ENCODE measurements at places on chromosomes 7 and 10. TPM values are rescaled to one million over a fixed set of nuclear protein-coding genes. Genes with fewer than 3 reads are reported as not detected.

Gene SRGN
- 966 TPM for total RNA-seq

- no peaks in the 10 kb centered on the region for H3K36me3 ChIP-seq
- H3K4me1 ChIP-seq, result peaks cover 2% of the 10 kb centered on the region
- no peaks in the 10 kb centered on the region for H3K27me3 ChIP-seq
- H3K27ac ChIP-seq, result no peak overlapping the region
- no peak for DNase-seq
Observed at GRCh38 chr10:60293581-60294175, 96.0 kb downstream of the ANK3 start.

- DNase-seq, result no peak
- H3K27me3 ChIP-seq, result no peaks in the 10 kb centered on the region
- H3K4me3 ChIP-seq, result no peak overlapping the region
- H3K36me3 ChIP-seq, result peaks cover 31% of the 10 kb centered on the region
- peak overlapping the region; percentile 83 for H3K27ac ChIP-seq
Observed at GRCh38 chr10:89003344-89003743, 12.7 kb downstream of the FAS start.

DNA sequence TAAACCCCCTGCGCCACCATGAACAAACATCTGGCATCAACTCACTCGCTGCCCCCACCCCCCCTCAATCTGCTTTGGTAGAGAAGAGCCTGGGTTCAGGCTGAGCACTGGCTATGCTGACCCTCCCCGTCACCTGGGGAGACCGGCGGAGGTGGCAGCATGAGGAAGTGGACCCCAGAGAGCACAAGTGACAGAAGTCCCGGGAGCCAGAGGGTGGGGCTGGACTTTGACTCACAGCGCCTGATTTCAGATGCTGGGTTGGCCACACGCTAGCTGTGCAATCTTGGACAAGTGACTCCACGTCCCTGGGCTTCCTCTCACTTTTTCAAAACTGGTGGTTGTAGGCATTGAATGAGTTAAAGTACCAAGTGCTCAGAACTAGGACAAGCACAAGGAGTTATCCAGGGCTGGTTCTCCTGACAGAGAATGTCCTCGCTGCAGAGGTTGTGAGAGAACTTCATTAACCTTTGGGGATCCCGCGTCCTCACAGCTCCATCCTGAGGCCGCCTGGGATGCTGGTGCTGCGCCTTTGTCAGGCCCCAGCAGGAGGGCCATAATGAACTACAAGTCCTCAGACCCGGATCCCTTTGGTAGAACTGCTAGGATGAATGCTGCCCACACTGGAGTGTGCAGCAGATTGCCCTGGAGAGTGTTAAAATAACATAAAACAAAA, 48.8 kb upstream of the RASGEF1A start:
- DNase-seq, result no peak
- no peak overlapping the region for H3K27ac ChIP-seq
- H3K4me1 ChIP-seq, result peaks cover 2% of the 10 kb centered on the region

Gene TNS3
- 0.15 TPM for total RNA-seq

GRCh38 chr10:132371641-132372081, 25.3 kb upstream of the PWWP2B start:
- peak; percentile 34 for DNase-seq
- no peak overlapping the region for H3K4me3 ChIP-seq
- no peak overlapping the region for H3K27ac ChIP-seq

DNA sequence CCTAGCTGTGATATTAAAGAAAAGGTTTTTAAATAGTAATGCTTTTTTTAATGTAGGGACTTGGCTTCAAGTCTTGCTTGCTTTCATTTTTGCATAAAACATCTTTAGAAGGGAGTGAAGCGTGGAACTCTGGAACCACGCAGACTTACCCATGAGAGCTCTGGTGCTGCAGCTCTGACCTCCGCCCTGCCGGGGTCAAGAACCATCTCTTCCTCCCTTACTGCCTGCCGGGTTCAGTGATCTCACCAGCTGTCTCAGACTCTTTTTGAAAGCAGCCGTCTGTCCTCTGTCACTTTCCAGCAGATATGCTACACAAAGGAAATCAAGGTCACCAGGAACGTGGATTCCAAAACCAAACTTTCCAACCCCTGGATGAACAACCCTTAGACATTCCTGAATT, 353.8 kb downstream of the GPR37 start:
- no peak overlapping the region for H3K4me3 ChIP-seq
- no peak overlapping the region for H3K27ac ChIP-seq
- H3K27me3 ChIP-seq, result no peaks in the 10 kb centered on the region
- no peaks in the 10 kb centered on the region for H3K4me1 ChIP-seq

DNA sequence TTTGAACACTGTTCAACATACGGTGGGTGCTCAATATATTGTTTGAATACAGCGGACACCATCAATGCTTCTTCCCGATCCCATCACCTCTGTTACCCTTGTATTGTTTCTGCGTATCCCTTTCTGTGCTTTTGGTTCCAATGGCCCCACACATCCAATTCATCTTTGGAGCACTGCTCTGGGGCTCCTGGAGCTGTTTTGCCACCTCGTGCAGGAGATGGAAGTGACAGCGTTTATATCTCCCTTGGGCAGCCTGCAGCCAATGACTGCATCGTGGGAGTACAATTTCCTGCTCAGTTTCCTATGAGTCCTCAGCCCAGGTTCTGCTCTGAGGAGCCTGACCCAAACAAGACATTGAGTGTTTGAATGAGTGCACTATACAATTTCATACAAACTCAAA, 50.2 kb upstream of the PIK3CG start:
- no peak overlapping the region for H3K4me3 ChIP-seq
- H3K36me3 ChIP-seq, result no peaks in the 10 kb centered on the region
- H3K4me1 ChIP-seq, result no peaks in the 10 kb centered on the region

- peaks cover 18% of the 10 kb centered on the region for H3K27me3 ChIP-seq
- no peak overlapping the region for H3K27ac ChIP-seq
- H3K4me3 ChIP-seq, result no peak overlapping the region
- no peaks in the 10 kb centered on the region for H3K36me3 ChIP-seq
- no peak for DNase-seq
- H3K4me1 ChIP-seq, result peaks cover 11% of the 10 kb centered on the region
Observed at GRCh38 chr10:60908031-60908430, 36.0 kb downstream of the RHOBTB1 start.

GRCh38 chr10:102535481-102536147, 31.8 kb downstream of the SUFU start:
- no peaks in the 10 kb centered on the region for H3K36me3 ChIP-seq
- no peak overlapping the region for H3K4me3 ChIP-seq
- H3K27me3 ChIP-seq, result no peaks in the 10 kb centered on the region
- DNase-seq, result no peak
- no peak overlapping the region for H3K27ac ChIP-seq

Gene TFR2
- total RNA-seq, result 9.9 TPM

GRCh38 chr7:82049891-82050533, 280.2 kb upstream of the HGF start:
- H3K4me1 ChIP-seq, result no peaks in the 10 kb centered on the region
- no peaks in the 10 kb centered on the region for H3K36me3 ChIP-seq
- no peaks in the 10 kb centered on the region for H3K27me3 ChIP-seq
- no peak for DNase-seq
- no peak overlapping the region for H3K27ac ChIP-seq
- no peak overlapping the region for H3K4me3 ChIP-seq

DNA sequence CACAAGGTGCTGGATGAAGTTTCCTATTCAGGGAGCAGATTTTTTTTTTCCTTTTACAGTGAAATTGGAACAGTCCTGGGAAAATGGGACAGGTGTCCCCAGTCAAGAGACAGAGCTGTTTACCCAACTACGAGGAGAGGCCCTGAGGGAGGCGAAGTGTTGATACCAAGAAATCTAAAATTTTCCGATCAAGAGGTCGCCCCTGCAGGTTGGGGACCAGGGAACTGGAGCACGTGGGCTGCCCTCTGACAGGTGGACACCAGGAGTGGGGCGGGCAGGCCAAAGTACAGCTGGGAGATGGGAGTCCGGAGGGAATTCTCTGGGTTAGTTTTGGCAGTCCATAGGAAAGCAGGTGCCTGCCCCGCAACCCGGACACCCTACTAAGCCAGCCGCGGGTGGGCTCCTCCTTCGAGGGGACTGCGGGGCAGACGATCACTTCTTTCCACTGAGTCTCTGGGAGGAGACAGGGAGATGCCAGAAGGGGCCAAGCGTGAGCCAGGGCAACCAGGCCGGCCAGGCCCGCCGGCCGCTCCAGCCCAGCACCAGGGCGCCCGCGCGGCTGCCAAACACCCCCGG, 965 bp upstream of the CAMK1D start:
- H3K36me3 ChIP-seq, result peaks cover 5% of the 10 kb centered on the region
- peak overlapping the region; percentile 69 for H3K27ac ChIP-seq
- H3K4me3 ChIP-seq, result peak overlapping the region; percentile 75

- no peaks in the 10 kb centered on the region for H3K36me3 ChIP-seq
- no peak overlapping the region for H3K4me3 ChIP-seq
- DNase-seq, result no peak
Observed at GRCh38 chr7:67857698-67858097, 861.1 kb downstream of the TYW1 start.

Gene PDE6C
- total RNA-seq, result not detected

GRCh38 chr10:132425029-132425756, 28.2 kb downstream of the PWWP2B start:
- no peak overlapping the region for H3K4me3 ChIP-seq
- H3K4me1 ChIP-seq, result peaks cover 12% of the 10 kb centered on the region
- no peak overlapping the region for H3K27ac ChIP-seq
- no peaks in the 10 kb centered on the region for H3K27me3 ChIP-seq
- H3K36me3 ChIP-seq, result no peaks in the 10 kb centered on the region

- H3K4me1 ChIP-seq, result no peaks in the 10 kb centered on the region
- DNase-seq, result no peak
- no peaks in the 10 kb centered on the region for H3K27me3 ChIP-seq
- no peak overlapping the region for H3K27ac ChIP-seq
- no peak overlapping the region for H3K4me3 ChIP-seq
- no peaks in the 10 kb centered on the region for H3K36me3 ChIP-seq
Observed at GRCh38 chr7:17456541-17456940, 158.1 kb downstream of the AHR start.

Gene ABCB4
- total RNA-seq, result not detected

DNA sequence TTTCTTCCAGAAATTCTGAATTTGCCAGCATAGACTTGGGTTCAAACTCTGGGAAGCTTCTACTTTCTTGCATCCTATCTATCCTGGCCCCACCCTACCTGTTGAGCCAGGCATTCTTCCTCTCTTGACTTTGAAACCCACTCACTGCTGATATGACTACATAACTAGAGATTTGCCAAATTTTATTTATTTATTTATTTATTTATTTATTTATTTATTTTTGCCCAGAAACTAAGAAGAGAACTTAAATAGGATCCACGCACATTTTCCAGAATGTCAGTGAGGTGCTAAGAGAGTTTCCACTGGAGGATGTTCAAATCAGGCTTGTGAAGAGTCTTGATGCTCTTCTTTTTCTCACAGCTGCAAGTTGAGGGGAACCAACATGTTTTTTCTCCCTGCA, 487.8 kb upstream of the PODXL start:
- H3K27me3 ChIP-seq, result no peaks in the 10 kb centered on the region
- H3K4me3 ChIP-seq, result no peak overlapping the region
- no peaks in the 10 kb centered on the region for H3K36me3 ChIP-seq
- no peaks in the 10 kb centered on the region for H3K4me1 ChIP-seq

DNA sequence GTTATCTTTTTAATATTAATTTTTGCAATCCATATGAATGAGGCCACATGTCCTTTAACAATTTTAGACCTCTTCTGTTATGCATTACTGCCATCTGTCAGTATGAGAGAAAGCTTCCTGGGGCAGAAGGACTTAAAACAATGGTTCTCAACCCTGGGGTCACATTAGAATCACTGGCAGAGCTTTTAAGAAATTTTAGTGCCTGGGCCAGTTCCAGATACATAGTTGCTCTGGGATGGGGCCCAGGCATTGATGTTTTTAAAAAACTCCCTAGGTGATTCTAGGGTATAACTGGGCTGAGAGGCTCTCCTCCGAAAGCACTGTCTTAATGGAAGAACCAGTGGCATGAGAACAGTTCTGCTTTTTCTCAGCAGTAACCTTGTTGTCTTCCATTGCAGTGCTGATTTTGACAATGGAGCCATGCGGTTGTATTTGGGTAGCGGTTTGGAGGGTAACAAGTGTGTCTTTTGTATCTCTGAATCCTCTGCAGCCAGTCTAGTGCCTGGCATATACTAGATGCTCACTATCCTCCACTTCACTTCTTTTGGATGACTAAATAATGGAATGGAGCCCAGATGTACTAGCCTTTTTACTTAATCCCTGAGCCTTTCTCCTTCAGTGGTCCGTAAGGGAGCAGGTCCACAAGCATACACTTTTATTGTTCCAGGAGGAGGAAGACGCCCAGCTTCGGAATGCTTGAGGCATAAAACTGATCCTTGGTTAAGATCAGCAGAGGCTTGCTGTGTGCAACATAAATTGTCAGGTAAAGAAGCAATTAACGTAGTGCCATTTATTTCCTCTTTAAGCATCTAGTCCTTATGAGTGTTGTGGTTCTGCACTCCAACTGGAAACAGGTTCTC, 227.1 kb downstream of the AUTS2 start:
- no peaks in the 10 kb centered on the region for H3K36me3 ChIP-seq
- DNase-seq, result no peak
- H3K27ac ChIP-seq, result no peak overlapping the region
- H3K27me3 ChIP-seq, result no peaks in the 10 kb centered on the region
- peaks cover 5% of the 10 kb centered on the region for H3K4me1 ChIP-seq
- H3K4me3 ChIP-seq, result no peak overlapping the region

DNA sequence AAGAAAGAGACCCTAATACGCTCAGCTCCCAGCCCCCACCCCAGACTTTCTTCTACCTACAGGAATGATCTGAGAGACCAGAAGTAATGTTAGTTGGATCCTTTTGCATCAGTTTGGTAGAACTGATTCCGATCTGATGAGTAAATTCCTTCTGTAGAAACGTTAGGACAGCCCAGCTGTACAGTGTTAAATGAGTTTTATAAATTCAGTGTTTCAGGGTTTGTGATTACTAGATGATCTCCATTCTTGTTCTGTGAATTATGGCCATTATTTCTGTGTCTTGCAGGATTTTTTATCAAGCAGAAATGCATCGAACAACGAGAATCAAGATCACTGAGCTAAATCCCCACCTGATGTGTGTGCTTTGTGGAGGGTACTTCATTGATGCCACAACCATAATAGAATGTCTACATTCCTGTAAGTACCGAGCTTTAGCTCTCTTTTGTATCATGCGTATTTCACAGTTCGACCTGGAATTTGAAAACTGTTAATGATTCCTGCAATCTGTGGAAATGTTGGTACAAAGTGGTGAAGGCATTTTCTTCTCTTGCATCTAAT, 5.3 kb downstream of the BMI1 start:
- H3K4me1 ChIP-seq, result peaks cover 37% of the 10 kb centered on the region
- DNase-seq, result no peak
- H3K27ac ChIP-seq, result peak overlapping the region; percentile 62
- H3K36me3 ChIP-seq, result peaks cover 29% of the 10 kb centered on the region

DNA sequence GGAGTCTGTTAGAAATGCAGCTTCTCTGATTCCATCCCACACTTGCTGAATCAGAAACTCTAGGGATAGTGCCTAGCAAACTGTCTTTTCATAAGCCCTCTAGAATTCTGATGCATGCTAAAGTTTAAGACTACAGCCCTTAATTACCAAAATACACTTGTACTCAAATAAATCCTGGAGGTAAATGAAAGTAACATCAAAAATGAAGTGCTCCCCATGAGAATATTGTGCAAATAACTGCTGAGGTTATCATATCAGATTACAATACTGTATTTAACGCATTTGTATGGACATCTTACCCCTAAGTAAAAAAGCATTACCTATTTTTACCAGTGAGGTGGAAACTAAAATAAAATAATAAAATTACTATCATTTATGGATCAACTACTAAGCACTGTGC, 104.7 kb downstream of the CHCHD3 start:
- H3K4me3 ChIP-seq, result no peak overlapping the region
- peaks cover 7% of the 10 kb centered on the region for H3K4me1 ChIP-seq
- no peaks in the 10 kb centered on the region for H3K27me3 ChIP-seq
- DNase-seq, result no peak
- H3K36me3 ChIP-seq, result peaks cover 27% of the 10 kb centered on the region

Data from activated CD4-positive, alpha-beta memory T cell treated with anti-CD3 and anti-CD28 coated beads for 36 hours (primary cell).